HT1080 (cell line): ENCODE measurements at places on chromosomes 6 and 20. TPM values are rescaled to one million over a fixed set of nuclear protein-coding genes. Genes with fewer than 3 reads are reported as not detected.

GRCh38 chr6:159169193-159169555 is at the start of gene FNDC1:
TSS of gene FNDC1 (plus strand) at chr6:159169400. CDS start at chr6:159169597, 197 bp downstream.
- DNase-seq = no peak

DNA sequence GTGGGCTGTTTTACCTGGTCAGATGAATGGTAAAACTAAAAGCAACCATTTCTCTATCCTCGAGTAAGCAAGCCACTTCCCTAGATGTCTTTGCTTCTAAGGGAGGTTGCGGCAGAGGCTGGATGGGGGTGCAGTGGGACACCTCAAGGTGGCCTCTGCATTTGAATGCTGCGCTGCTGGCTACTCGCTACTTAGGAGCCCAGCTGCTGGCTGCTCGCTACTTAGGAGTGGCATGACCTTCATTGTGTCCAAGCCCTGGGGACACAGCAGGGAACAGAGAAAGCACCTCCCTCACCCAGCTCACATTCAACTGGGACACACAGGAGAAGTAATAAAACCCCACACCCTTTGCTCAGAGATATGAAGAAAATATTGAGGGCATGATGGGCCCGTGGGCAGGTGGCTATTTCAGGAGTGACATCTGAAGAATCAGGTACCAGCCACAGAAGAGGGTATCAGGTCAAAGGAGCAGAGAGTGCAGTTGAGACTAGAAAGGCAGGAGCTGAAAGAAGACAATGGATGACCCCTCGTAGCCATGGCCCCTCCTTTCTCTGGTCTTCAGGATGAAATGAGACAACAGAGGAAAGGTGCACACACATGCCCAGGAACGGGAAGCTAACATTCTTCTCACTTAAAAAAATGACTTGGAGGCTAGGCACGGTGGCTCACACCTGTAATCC is 149.4 kb downstream of the ZMYND8 start:
- no peak for DNase-seq

Gene RBPJL
- total RNA-seq = not detected in 2 replicates

Gene CFAP61
- 0.35 TPM in 1 of 2 replicates, not detected in the other for total RNA-seq
